ENCODE measurements at places on chromosomes 2 and 18.

DNA sequence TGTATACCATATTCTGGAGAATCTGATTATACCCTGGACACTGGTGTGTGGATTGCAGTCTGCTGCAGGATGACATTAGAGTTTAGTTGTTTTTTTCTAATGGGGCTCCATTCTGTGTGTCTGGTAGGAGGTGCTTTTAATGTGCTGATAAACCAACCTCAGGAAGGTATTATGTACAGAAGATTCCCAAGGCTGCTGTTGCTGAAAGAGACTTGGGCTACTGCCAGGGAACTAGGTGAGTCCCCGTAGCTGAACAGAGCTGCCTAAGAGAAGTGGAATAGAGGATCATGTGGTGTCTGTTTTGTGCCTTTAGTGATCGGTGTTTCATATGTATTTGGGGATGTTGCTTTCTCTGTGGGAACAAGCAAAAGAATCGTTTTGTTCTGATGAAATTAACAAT, 16.5 kb downstream of the SPATA3 start:
- DNase-seq: no peak

GRCh38 chr18:6652098-6652497, 77.4 kb upstream of the ARHGAP28 start:
- DNase-seq: no peak

GRCh38 chr2:54940723-54941122, 109.5 kb downstream of the RTN4 start:
- DNase-seq: no peak

DNA sequence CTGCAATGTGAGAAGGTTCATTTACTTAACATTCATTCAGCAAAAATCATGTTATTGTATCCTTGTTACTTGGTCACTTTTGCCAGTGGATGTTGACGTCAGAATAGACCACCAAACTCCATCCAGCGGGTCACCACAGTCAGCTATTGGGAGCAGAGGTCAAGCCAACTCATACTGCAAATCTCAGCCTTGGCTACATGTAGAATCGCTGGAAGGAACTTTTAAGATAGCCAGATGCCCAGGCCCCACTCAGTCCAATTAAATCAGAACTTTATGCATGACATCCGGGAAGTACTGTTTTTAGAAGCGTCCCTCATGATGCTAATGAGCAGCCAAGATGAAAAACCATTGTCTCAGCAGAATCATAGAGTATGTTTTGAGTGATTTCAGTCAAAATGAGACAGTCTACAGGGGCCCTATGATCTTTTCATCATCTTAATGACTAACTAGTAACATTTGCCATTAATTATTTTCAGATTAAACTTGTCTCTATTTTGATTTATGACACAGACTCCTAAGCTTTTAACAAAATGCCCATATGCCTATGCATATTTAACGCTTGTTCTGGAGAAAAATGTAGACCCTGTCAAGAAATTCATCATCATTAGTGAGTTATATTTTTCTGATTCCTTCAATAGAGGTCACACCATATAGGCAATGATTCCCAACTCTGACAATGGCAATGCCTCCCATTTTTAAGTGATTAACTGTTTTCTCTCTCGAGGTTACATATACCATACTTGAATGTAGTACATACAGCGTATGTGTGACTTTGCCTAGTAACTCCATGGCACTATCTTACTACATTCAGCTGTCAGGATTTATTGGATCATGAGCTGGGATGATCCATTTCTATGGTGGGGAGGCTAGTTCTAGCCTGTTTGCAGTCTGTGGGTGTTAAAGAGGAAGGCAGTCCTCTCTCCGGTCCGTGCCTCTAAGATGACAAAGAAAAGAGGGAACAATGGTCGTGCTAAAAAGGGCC, 63.7 kb upstream of the CCBE1 start:
- no peak for DNase-seq

GRCh38 chr2:200661477-200661876, 75.7 kb downstream of the AOX1 start:
- no peak for DNase-seq

- no peak for DNase-seq
Measured at GRCh38 chr2:19128148-19128547, 230.3 kb downstream of the OSR1 start.

All from CD4-positive, alpha-beta T cell treated with Interleukin-17A for 4 hours (primary cell).